ENCODE measurements at places on chromosomes 2 and 18.

- no peaks in the 10 kb centered on the region for H3K36me3 ChIP-seq
- H3K4me1 ChIP-seq, result peaks cover 22% of the 10 kb centered on the region
- no peak for DNase-seq
- H3K4me3 ChIP-seq, result no peak overlapping the region
- H3K27ac ChIP-seq, result no peak overlapping the region
- H3K27me3 ChIP-seq, result no peaks in the 10 kb centered on the region
Observed at GRCh38 chr2:70560442-70560841, 6.8 kb upstream of the TGFA start.

- no peaks in the 10 kb centered on the region for H3K27me3 ChIP-seq
- H3K4me3 ChIP-seq, result no peak overlapping the region
- no peak for DNase-seq
- H3K4me1 ChIP-seq, result peaks cover 58% of the 10 kb centered on the region
- no peaks in the 10 kb centered on the region for H3K36me3 ChIP-seq
- H3K27ac ChIP-seq, result no peak overlapping the region
Observed at GRCh38 chr2:128291161-128291843, 27.4 kb downstream of the HS6ST1 start.

DNA sequence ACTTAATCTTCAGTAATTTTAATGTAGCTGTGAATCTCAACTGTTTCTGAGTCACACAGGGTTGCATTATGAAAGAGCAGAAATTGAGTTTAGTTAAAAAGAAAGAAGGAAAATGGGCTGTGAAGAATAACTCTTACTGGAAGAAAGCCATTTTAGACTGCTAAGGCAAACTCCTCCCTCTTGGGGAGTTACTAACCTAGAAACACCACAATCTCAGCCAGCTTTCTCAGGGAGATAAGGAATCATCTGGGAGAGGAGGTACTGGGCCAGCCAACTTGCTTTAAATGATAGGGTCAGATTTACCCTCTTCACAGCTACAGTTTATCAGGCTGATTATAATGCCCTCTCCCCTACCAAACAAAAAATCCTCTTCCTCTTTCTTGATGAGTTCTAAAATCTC is 119.5 kb downstream of the CCDC148 start:
- H3K36me3 ChIP-seq, result no peaks in the 10 kb centered on the region
- H3K27me3 ChIP-seq, result no peaks in the 10 kb centered on the region
- no peaks in the 10 kb centered on the region for H3K4me1 ChIP-seq
- no peak for DNase-seq
- no peak overlapping the region for H3K4me3 ChIP-seq

DNA sequence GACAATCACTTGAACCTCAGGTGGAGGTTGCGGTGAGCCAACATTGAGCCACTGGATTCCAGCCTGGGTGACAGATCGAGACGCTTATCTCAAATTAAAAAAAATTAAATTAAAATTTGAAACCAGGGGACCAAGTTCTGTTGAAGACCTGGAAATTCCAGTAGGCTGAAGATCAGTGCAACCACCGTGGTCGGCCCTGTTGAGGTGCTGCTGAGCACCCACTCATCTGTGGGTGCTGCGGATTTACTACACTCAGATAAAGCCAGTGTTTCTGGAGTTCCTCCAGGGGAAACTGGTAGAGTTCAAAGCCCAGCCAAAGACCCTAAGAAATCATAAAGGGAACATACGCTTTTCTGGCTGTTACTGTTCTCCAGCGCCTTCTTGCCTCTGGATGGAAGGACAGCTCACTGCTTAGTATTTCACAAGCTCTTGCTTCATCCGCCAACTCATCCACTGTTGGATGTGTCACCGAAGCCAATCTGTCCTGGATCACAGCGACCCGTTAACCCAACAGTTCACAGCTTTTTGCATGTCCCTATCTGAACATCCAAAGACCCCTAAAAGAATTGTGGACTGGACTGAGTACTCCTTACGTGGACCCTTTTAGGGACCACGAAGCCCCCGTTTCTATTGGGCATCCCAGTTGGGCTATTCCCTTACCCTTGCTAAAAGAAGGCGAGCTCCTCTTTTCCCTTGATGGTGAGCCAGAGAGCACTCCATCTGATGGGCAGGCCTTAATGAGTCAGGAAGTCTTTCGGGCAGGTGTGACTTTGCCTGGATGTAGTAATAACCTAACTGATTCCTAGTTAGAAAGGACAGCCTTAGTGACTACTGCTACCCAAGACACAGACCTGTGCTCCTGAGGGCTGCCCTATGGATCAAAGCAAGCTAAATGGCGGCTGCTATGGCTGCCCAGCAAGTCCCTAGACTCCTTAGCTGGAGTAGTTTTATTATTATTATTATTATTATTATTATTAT is 6.0 kb upstream of the ALPP start:
- no peaks in the 10 kb centered on the region for H3K4me1 ChIP-seq
- no peak for DNase-seq
- H3K27me3 ChIP-seq, result no peaks in the 10 kb centered on the region
- no peak overlapping the region for H3K4me3 ChIP-seq
- H3K36me3 ChIP-seq, result no peaks in the 10 kb centered on the region
- no peak overlapping the region for H3K27ac ChIP-seq

GRCh38 chr18:58117786-58118403 is 73.9 kb downstream of the NEDD4L start:
- H3K36me3 ChIP-seq, result no peaks in the 10 kb centered on the region
- H3K27me3 ChIP-seq, result no peaks in the 10 kb centered on the region
- H3K4me3 ChIP-seq, result no peak overlapping the region
- peaks cover 53% of the 10 kb centered on the region for H3K4me1 ChIP-seq
- H3K27ac ChIP-seq, result peak overlapping the region; percentile 92

GRCh38 chr2:177573120-177573519 is 180.5 kb downstream of the AGPS start:
- H3K27me3 ChIP-seq, result no peaks in the 10 kb centered on the region
- DNase-seq, result no peak
- no peak overlapping the region for H3K4me3 ChIP-seq
- H3K36me3 ChIP-seq, result no peaks in the 10 kb centered on the region
- H3K4me1 ChIP-seq, result no peaks in the 10 kb centered on the region

DNA sequence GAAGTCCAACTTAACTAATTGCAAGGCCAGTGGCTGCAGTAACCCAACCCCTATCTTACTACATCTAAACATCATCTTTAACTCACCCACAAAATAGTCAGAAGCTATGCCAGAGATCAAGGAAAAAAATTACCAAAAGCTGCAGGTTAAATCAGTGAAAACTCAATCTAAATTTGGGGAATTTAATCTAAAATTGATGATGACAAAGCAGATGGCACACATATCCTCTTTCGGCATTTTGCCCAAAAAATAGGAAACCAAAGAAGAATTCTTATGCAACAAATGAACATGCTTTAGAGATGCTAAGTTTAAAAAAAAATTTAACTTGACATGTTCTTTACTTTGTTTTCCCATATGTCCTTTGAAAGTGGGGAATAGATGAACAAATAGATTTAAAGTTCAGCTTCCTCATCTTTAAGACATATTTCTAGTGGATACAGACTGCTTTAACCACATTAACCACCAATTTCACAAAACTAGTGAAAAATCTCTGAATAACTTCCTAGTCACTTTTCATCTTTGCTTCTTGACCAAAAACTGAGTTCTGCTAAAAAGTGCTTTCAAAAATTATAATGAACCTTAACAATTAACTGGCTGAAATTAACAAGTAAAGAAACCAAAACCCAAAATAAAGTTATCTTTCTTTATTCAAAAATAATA is 74.3 kb upstream of the CCDC150 start:
- H3K4me3 ChIP-seq, result no peak overlapping the region
- H3K36me3 ChIP-seq, result no peaks in the 10 kb centered on the region
- no peaks in the 10 kb centered on the region for H3K4me1 ChIP-seq
- DNase-seq, result no peak

All from body of pancreas (tissue), 4 donors.